Fibroblast of skin of left biceps (primary cell): ENCODE measurements at places on chromosomes 16 and 17.

- no peak for DNase-seq
These were observed 106.8 kb downstream of the DNAH9 start for GRCh38 chr17:11705111-11705510.

- DNase-seq = no peak
These were observed 4.8 kb downstream of the CA5A start for GRCh38 chr16:87931504-87931903.

- no peak for DNase-seq
These were observed 21.6 kb upstream of the ENDOV start for GRCh38 chr17:80393241-80393890.

- DNase-seq = no peak
These were observed 8.4 kb downstream of the RARA start for GRCh38 chr17:40317345-40317873.

GRCh38 chr17:38724337-38724988 is 5.7 kb upstream of the CISD3 start:
- DNase-seq = no peak

DNA sequence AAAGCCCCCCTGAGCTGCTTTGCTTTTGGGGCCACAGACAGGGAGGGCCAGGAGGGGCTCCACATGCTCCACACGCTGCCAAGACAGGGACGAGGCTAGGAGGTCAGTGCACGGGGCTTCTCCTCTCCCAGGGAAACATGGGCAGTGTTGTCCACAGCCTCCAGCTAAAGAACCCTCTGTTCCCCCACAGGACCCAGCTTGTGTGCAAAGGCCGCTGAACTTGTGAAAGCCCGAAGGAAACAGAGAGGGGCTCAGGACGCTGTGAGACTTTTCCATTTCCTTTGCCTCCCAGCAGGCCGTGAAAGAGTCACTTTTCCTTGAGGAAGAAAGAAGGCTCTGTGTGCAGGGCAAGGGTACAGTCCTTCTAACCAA is 9.7 kb downstream of the CDRT4 start:
- DNase-seq = no peak

DNA sequence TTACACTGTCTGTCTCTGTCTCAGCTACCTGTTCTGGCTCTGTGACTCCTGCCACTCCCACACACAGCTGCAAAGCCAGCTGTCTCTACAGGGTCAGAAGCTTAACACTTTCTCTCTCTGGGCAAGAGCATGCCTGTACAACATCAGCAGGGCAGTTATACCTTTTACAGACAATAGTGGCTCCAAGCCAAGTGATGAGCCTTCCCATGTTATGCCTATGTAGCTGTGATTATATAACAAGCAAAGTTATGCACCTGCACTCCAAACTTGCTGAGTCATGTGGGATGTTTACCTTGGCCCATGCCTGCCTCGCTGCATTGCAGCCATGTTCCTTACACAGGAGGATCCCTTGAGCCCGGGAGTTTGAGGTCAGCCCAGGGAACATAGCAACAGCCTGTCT is 31.8 kb upstream of the APPBP2 start:
- no peak for DNase-seq

- no peak for DNase-seq
These were observed 4.1 kb downstream of the CDIPT start for GRCh38 chr16:29858974-29859373.

- DNase-seq = peak; percentile 67
These were observed 662 bp upstream of the TUBB3 start for GRCh38 chr16:89922477-89922883.
